Stimulated activated CD4-positive, alpha-beta T cell treated with anti-CD3 and anti-CD28 coated beads, Interleukin-1b, Interleukin-23, amount 100 ng/mL, for 48 hours (primary cell): ENCODE measurements at places on chromosomes 3 and 15.

- DNase-seq: no peak
Measured at GRCh38 chr3:100368441-100368840, 32.4 kb downstream of the TOMM70 start.

DNA sequence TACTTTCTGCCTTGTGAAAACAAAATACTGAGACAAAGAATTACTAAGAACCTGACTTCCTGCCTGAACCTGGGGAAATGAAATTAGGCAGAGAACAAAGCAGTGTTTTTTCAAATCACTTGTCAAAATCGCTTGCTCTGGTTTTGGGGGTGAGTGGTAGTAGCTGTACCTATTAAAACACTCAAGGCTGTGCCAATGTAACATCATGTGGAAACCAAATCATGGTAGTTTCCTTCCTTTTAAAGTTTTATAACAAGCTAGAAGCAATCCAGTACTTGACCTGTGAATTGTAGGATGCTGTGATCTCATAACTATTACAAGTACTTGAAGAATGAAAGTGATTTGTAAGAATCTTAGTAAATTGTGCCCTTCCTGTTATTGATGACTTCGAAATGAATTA, 6.7 kb downstream of the CMTM8 start:
- no peak for DNase-seq

DNA sequence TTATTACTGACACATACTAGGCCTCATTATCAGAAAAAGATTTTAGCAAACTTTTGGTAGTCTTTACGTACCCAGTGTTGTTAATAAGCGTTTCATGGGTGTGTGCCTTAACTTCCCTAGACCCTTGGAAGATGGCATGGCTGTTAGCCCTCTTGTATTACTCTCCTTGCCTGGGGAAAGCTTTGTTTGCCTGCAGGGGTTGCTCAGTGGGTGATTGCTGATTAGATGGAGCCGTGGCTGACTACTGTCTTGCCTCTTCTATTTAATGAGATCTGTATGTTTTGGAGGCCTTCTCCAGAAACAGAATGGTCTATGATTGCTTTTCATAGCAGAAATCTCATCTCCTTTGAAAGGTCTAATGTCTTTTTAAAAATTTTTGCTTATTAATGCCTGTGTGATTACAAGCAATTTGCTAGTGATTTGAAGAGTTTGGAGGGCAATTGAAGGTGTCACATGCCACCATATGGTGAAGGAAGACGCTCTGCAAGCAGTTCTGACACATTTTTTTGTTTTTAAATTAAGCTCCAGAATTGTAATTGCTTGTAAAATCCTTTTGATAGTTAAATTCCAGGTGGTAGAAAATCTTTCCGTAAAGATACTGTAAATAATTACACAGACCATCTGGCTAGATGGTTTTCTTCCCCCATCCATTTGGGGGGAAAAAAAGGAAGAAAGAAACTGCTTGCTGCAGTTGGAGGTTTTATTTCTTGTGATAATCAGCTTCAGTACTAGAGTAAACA, 11.4 kb upstream of the C3orf20 start:
- DNase-seq: no peak

DNA sequence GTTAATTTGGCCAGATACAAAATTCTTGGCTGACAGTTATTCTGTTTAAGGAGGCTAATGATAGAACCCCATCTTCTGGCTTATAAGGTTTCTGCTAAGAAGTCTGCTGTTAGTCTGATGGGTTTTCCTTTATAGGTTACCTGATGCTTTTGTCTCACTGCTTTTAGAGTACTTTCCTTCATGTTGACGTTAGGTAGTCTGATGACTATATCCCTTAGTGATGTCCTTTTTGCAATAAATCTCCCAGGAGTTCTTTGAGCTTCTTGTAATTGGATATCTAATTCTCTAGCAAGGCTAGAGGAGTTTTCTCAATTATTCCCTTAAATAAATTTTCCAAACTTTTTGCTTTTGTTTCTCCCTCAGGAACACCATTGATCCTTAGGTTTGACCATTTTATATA, 114.1 kb upstream of the CDIN1 start:
- DNase-seq: no peak

DNA sequence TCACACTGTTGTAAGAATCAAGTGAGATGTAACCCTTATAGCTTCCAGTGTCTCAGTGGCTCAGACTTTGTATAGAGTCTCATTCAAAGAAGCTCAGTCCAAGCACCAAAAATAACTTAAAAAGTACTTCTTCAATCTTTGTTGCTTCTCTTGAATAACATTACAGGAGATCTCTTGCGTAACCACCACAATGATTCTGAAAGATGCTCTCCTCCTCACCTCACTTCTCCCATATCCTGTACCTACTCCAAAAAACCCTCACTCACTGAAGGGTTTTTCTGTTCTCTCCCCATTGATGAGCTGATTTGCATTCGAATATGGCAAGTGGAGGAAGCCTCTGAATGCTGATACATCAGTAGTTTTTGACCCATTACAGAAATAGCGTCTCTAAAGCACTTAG, 39.4 kb upstream of the MRPS22 start:
- DNase-seq: no peak

GRCh38 chr15:47861111-47861903, 144.0 kb downstream of the SEMA6D start:
- no peak for DNase-seq

DNA sequence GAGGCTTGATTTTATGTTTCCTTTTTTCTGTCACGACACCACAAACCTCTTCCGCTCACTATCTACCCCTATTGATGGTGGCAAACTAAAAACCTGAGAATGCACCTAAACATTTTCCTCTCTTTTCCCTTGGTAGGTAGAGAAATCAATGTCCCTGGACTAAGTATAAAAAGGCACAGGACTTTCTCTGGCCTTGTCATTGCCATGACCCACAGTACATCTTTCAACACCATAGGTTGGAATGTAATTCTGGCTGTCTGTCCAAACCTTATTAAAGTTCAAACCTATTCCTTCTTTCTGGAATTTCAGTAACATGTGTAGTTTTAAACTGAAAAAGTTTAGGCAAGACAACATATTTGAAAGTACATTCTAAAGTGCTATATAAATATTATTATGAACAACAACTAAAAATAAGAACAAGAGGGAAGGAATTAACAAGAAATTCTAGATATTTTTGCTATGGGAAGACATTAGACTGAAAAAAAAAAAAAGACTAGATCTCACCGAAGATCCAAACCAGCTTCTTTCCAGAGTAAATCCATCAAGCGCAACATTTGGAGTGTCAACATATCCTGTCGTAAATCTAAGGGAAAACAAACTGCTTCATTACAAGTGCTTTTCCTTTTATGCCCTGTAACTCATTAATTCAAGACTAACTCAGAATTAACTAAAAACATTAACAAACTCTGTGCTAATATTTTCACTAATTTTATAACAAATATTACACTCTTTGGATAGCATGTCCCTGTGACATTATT, 73.1 kb downstream of the FAIM start:
- DNase-seq: no peak

GRCh38 chr3:129592381-129593131, 13.9 kb downstream of the PLXND1 start:
- DNase-seq: no peak

- DNase-seq: no peak
Measured at GRCh38 chr3:48405971-48406370, 23.9 kb downstream of the PLXNB1 start.

- DNase-seq: peak; percentile 31
Measured at GRCh38 chr15:73924171-73924921, 1.9 kb upstream of the LOXL1 start.

- no peak for DNase-seq
Measured at GRCh38 chr3:122502941-122503340, 11.8 kb downstream of the KPNA1 start.

DNA sequence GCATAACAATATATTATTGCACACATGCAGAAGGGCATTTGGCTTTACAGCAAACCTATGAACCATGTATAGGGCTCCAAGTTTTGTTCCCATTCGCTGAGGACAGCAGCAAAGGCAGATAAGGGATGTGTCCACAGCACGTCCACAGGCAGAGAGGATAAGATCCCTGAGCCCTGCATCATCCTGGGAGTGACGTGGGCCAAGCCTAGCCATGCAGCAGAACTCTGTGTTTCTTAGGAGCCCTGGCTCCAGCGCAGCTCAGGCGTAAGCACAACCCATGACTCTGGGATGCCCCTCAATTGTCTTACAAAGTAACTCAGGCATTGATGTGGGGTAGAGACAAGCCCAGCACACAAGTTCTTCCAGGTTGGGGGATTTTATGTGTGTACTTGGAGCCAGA, 194.3 kb upstream of the CTDSPL start:
- no peak for DNase-seq

DNA sequence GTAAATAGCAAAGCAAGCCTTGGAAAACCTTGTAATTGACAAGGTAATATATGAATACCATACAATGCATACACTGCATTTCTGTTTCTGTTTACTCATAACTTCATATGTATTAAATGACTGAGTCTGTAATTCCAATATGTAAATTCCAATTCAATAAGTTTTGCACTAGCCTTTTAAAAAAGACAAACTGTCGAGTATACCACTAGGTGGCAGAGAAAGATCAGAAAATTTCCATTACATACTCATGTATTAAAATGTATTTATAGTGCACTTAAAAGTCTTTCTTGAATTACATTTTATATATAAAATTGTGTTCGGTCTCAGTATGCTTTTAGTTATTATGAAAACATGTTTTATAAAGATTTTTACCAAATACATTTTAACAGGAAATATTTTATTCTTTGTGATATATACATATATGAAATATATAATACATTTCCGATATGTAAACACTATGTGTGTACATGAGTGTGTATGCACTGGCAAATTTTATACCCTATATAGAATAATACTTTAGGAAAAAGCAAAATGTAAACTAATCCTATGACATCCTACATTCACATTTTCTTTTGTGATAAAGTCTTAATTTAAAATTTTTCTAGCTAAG, 216.8 kb downstream of the VGLL3 start:
- no peak for DNase-seq

DNA sequence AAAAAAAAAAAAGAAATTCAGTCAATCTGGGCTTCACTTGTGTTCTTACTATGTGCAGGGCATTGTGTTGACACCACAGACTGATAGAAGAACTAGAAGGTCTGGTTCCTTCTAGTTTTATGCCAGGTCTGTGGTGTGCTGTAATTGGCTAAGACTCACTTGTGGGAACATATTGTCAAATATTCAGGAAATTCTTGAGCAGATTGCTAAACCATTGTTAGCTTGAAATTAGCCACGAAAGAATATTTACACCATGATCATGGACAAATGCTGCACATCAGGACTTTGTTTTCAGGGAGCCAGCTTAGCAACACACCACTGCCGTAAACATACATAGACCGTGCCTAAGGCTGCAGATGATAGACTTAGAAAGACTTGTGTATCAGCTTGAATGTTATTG, 74.6 kb downstream of the GTPBP8 start:
- DNase-seq: no peak

- DNase-seq: no peak
Measured at GRCh38 chr15:63409179-63409578, 27.5 kb upstream of the CA12 start.

DNA sequence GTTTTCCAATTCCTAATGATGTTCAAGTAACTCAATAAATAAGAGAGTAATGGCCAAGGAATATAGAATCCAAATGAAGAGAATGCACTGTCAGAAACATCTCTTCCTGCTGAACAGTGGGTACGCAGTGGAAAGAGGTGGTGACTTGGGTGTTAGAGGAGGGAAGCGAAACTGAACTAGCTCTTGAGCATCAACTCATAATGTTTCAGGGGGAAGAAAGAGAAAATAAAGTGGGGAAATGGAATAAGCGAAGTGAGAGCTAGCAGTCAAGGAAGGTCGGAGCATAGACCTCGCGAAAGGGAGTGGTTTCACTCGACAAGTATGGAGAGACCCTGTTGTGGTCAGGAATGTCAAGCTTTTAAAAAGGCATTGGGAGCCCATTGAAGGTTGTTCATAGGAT, 309.5 kb downstream of the GAP43 start:
- DNase-seq: no peak

DNA sequence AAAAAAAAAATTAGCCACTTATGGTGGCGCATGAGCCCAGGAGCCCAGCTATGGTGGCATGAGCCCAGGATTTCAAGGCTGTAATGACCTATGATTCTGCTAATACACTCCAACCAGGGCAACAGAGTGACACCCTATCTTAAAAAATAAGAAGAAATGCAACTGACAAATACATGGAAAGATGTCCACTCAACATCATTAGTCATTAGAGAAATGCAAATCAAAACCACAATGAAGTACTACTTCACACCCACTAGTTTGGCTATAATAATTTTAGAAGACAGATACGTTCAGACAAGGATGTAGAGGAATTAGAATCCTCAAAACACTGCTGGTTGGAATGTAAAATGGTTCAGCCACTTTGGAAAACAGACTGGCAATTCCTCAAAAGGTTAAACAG, 10.5 kb downstream of the PRKAR2A start:
- no peak for DNase-seq

DNA sequence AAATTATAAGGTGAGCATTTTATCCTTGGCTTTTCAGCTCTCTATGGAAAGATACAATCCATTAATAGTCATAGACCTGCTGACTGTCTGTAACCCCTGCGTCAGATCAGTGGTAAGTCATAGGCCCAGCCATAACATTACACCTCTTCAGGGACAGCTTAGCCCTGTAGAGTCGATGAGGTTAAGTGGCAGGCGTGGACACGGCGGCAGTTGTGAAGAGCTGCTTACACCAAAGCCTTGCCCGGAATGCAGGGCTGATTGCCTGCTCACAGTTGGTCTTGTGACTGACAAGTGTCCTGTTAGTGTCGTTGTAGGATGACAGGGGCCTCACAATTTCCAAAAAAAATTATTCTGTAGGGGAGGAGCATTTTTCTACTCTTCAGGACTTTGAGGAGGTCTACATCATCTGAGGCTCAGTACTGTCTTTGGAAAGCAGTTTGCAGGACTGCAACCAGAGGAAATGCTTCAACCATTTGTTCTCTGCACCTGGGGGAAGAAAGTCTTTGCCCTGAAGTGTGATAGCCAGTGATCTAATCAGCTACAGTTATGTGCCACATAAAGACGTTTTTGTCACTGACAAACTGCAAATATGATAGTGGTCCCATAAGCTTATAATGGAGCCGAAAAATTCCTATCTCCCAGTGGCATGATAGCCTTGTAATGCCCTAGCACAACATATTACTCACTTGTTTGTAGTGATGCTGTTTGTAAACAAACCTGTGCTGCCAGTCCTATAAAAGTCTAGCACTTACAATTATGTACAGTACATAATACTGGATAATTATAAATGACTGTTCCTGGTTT, 14.9 kb upstream of the SELENOT start:
- DNase-seq: no peak

DNA sequence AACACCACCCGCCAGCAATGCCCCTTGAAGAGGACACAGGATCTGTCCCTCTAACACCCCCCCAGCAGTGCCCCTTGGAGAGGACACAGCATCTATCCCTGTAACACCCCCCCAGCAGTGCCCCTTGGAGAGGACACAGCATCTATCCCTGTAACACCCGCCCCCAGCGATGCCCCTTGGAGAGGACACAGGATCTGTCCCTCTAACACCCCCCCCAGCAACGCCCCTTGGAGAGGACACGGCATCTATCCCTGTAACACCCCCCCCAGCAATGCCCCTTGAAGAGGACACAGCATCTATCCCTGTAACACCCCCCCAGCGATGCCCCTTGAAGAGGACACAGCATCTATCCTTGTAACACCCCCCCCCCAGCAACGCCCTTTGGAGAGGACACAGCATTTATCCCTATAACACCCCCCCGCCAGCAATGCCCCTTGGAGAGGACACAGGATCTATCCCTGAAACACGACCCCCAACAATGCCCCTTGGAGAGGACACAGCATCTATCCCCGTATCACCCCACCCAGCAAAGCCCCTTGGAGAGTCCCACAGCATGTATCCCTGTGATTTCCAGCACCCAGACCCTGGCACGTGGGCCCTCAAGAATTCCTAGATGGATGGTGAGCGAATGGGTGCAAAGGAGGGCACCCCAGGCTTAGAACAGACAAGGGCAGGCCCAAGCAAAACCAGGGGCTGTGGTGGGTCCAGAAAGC, 26.9 kb downstream of the TNK2 start:
- DNase-seq: no peak
